ENCODE measurements at places on chromosomes 6 and 20.

GRCh38 chr6:107152638-107153430, 37.5 kb upstream of the BEND3 start:
- DNase-seq = peak; percentile 63

- peak; percentile 78 for DNase-seq
Observed at GRCh38 chr20:7113577-7114466, 346.3 kb downstream of the BMP2 start.

- peak; percentile 36 for DNase-seq
Observed at GRCh38 chr6:137044366-137045221, at the start of gene IL20RA. TSS of gene IL20RA (minus strand) at chr6:137044965. CDS start at chr6:137044728, 237 bp downstream.

DNA sequence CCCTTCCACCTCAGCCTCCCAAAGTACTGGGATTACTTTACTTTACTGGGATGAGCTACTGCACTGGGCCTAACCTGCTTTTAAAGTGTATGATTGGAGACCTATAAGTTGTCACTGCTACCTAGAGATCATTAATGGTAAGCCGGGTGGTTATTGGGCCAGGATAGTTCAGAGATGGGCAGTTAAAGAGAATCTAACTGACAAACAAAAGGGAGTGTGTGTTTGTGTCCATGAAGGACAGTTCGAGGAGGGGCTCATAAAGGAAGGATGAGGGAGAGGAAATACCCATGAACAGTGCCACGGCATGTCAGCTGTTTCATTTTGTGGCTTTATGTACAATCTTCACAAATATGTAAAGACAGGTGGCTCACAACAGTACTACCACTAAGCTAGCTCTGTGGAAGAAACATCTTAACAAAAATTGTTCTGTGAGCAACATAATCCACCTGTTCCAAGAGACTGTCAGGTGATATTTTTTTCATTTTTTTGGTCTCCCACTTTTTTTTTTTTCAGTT, 69.7 kb upstream of the FAM8A1 start:
- DNase-seq = no peak

DNA sequence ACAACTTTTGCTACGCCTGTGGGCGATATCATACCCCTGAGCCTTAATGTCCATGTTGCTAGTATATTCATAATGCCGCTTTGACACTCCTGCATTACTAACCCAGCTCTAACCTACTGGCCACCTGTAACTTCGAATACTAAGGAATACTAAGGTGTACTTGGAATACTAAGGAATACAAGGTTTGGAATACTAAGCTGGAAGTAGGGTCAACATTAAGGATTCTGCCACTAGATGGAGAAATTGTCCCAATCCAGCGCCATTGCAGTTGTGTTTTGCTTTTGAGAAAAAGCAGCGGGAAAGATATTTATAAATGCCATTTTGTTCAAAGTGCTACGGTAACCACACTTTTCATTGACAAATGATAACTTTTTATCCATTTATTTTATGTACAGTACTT, 10.7 kb downstream of the TBXT start:
- DNase-seq = peak; percentile 63

DNA sequence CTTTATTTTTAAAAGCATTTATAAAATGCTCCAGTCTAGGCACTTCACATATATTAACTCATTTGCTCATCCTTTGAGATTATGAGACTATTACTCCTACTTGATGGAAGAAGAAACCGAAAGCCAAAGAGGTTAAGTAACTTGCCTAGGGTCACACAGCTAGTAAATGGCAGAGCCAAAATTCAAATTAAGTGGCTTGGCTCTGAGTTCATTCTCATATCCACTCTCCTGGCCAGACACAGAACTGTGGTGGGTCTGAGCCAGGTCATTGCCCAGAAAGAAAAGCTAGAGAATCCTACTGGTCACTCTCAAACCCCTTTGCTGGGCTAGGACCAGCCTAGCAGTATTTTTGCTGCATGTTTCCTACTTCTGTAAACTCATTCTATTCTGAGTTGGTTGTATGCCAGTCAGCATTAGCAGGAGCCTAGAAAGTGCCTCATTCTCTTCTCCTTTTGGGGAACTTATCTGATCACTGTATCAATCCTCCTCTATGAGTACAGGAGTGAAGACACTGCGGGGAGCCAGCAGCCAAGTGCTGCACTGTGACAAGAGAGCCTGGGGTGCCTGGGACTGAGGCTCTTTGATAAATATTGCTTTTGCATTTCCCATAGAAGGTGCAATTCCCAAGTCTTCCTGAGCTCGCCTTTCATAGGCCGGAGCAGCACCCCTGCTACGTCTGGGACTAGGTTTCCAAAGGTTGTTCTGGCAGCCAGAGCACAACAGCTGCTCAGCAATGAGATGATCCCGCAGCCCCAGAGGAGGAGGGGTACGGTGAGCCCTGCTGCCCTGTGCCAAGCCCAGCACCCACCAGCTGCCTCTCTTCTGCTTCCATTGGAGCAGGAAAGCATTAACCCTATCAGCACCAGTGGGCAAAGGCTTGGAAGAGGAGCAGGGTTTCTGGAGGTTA, 728.3 kb downstream of the MAFB start:
- no peak for DNase-seq

- DNase-seq = no peak
Observed at GRCh38 chr6:79385333-79385732, 150.9 kb upstream of the HMGN3 start.

DNA sequence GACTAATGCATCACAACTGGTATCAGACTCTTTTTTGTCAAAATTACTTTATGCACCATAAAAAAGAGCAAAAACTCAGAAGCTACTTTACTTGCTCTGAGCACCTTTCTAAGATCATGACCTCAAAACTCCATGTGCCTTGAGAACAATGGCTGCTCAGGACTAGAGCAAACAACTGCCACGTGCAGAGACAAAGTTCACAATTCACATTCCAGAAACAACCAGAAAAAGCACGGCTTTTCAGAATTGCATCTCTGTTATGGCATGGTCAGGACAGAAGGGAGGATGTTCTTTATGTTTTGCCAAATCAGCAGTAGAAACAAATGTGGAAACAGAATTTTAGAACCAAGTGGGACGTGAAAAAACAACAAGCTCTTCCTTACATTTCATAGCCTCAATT, 70.5 kb downstream of the CNKSR3 start:
- peak; percentile 34 for DNase-seq

- no peak for DNase-seq
Observed at GRCh38 chr20:48603819-48604405, 223.9 kb downstream of the PREX1 start.

DNA sequence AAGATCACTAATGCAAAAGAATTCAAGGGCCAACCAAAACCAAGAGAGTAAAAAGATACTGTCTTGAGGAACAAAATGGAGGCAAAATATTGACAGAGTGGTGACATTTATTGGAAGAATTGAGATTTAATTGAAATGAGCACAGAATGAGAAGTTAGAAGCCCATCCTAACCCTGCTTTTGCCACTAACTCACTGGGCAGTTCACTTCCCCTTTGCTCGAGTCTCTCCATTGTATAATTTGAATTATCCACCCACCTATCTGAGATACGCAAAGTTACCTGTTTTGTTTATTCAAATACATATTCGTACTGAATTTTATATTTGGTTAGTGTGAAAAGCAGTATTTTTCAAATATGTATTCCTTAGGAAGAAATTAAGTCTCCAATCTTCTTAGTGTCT, 204.5 kb upstream of the PRDM1 start:
- no peak for DNase-seq

DNA sequence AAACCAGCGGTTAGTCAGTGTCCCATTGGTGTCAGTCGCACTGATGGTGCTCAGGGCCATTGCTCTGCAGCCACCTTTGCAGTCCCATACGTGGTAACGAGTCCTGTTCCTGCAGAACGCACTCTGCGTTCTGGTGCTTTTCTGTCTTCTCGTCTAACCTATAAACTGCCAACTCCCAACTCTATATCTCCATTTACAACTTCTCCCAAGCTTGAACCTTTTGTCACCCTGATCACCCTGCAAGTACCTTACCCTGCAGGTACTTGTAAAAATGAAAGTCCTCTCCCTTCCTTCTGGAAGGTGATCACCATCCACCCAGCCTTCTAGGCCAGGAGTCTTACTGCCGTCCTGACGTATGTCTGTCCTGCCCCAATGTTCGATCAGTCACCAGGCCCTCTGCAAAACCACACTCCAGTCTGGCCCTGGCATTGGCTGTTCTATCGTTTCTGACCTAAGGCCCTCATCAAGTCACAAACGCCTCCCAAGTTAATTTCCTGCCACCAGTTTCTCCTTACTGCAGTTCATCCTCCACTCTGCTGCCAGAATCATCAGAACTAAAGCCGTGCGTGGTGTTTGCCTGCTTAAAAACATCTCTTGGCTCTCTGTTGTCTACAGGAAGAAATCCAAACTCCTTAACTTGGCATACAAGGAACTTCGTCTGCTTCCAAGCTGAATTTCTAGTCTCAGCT, 7.9 kb downstream of the RREB1 start:
- DNase-seq = no peak

DNA sequence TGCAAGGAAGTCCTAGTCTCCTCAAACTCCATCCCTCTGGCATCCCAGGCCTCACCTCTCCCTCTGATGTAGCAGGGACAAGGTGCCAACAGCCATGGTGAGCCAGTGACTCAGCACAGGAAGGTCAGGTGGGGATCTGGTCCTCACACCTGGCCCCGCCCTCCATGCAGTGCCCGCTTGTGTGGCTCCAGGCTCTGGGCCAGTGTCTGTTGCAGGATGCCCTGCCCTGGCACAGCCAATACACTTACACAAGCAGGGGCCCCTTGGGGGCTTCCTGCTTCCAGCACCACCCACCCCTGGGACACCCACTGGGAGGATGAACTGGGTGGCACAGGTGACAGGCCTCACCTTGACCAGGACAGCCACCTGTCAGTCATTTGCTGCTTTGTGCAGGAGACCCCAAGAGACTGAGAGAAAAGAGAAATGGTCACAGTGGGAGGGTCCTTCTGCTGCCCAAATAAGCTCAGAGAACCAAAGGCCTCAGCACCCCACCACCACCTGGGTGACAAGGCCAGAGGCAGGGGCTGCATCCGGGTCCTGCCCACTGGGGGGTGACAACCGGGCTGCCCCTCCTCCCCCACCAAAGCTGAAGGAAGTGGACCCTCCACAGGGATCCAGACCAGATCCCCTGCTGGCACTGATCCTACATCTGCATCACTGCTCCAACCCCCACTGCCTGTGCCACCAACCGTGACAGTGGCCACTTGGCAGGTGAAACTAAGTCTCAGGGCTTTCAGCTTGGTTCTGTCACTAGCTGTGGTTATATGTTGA, 658.8 kb upstream of the DEFB115 start:
- no peak for DNase-seq

DNA sequence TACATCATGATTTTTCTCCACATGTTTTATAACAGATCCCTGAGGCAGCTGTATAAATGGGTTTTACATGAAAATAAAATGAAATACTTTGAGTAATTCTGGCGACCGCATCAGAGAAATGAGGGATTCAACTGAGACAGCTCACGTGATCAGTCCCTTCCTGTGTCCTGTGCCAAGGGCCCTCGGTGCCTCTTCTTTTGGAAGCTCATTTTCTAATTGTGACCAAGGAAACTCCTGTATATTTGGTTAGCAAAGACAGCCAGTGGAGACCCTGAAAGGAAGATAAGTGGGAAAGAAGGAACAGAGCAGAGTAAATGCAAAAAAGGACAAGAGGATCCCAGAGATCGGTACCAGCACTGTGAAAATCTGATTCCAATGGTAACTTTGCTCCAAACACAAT, 129.9 kb downstream of the FYN start:
- no peak for DNase-seq

DNA sequence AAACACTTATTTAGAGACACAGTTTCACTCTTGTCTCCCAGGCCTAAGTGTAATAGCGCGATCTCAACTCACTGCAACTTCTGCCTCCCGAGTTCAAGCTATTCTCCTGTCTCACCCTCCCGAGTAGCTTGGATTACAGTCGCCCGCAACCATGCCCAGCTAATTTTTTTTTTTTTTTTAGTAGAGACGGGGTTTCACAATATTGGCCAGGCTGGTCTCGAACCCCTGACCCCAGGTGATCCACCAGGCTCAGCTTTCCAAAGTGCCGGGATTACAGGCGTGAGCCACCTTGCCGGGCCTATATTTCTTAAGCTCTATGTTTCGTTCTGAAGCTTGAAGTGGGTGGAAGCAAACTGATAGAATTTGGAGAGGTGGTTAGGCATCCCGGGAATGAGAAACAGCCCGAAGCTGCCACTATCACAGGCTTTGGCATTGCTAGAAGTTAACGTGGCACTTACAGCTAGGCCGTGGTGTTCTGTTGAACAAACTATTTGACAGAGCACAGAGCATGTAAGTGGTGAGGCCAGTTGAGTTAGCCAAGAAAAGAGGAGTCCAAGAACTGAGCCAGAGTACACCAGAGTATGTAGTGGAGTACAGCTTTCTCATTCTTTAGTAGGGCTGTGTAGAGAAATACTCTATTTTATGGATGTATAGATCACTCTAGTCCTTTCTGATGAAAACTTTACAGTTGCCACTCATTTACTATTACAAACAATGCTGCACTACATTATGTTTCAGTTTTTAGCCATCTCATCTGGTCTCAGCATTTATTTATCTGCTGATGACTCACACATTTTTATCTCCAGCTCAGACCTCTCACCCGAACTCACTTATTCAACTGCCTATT, 62.0 kb upstream of the HFE start:
- DNase-seq = no peak

DNA sequence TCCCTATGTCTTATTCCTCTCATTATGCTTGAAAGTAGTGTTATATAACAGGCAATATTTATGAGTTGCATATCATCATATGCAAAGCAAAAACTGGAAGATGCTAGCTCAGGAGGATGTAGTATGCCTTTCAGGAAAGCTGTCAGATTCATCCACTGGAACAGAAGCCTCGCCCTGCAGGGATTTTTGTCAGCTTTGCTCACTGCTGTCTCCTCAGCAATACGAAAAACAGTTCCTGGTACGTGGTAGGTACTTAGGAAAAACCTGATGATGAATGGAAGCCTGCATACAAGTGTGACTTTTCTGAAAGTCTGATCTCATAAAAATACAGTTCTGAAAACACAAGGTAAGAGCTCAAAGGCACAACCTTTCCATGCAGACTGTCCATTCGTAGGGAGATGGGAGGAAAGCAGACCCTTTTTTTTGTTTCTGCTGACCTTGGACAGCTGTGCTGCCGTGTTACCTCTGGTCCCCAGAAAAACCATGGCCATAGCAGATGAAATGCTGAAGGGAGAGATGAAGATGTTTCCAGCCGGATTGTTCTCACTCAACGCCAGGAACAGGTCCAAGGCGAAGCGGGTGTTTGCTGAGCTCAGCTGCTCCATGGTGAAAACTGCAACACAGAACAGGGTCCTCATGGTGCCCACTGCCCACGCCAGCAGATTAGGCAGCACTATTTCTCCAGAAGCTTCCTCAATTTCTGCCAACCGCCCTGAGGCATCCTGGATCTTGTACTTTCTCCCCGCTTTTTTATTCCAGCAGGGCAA, 1.5 kb downstream of the SERPINB1 start:
- no peak for DNase-seq

GRCh38 chr6:143247586-143247985, 186.9 kb downstream of the AIG1 start:
- DNase-seq = no peak
